ENCODE measurements at places on chromosomes 12 and 14.
A peak's percentile ranks its signal among the peaks of the same experiment; 100 is the strongest.

GRCh38 chr12:5155866-5156265 lies 112.2 kb downstream of the KCNA5 start:
- DNase-seq, result no peak

GRCh38 chr14:21536418-21537089 lies 10.4 kb upstream of the SALL2 start:
- DNase-seq, result no peak

GRCh38 chr14:67140556-67140955 lies 48.7 kb upstream of the GARIN2 start:
- no peak for DNase-seq

DNA sequence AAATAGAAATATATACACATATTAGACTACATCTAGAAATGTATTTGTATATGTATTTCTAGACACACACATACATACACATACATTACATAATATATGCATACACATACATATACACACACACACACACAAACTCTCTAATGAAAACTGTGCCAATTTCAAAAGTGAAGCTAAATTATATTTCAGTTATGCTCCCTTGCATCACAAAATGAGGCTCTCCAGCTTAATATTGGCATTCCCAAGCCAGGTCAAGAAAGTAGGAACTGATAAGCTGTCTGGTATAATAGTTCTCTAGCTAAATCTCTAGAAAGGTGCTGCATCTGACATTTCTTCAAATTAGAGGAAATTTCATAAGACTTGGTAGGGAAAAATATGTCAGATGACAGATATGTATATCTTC lies 56.9 kb downstream of the GARIN6 start:
- DNase-seq, result no peak

- peak; percentile 80 for DNase-seq
These were observed 8.1 kb downstream of the STAC3 start for GRCh38 chr12:57242691-57243454.

GRCh38 chr12:31406345-31406744 lies 80.4 kb upstream of the SINHCAF start:
- DNase-seq, result no peak

GRCh38 chr14:57865066-57865402 lies 858 bp downstream of the SLC35F4 start:
- DNase-seq, result no peak

DNA sequence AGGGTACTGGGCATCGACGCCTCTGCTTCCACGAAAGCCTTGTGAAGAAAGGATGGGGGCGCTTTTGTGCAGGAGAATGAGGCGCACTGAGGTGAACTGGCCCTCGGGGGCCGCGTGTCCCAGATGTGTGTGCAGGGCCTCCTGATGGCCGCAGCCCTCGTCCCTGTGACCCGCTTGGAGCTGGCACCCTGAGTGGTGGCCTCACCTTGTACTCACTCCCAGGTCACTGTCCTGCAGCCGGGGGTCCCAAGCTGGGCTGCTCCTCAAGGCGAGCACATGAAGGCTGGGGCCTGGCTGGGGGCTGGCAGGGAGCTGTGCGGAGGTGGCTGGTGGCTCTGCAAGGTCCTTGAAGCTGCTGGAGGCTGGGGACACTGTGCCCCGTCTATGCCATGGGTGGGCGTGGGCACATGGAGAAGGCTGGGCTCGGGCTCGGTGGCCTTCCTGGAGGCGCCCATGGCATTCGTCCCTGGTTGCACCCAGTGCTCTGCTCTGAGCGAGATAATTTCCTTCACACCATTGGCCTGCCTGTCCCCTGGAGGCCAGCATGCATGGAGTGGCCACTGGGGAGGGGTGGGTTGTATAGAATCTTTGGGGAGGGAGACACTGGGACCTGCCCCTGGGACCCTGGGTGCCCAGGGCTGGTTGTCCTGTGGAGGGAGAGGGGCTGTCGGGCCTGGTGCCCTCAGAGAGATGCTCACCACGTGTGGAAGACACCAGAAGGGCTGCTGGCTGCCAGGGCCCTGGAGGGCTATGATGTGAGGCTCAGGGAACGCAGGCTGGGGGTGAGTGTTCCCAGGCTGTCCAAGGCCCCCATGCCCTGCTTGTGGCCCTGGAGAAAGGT lies 79.3 kb downstream of the TMEM121 start:
- no peak for DNase-seq

- DNase-seq, result no peak
These were observed 77.7 kb downstream of the NTS start for GRCh38 chr12:85951823-85952222.

- DNase-seq, result no peak
These were observed 174.6 kb upstream of the C14orf180 start for GRCh38 chr14:104404922-104405321.

- DNase-seq, result no peak
These were observed 272.9 kb downstream of the EGLN3 start for GRCh38 chr14:33678005-33678404.

GRCh38 chr14:96130391-96130790 lies 74.2 kb upstream of the BDKRB2 start:
- DNase-seq, result no peak

DNA sequence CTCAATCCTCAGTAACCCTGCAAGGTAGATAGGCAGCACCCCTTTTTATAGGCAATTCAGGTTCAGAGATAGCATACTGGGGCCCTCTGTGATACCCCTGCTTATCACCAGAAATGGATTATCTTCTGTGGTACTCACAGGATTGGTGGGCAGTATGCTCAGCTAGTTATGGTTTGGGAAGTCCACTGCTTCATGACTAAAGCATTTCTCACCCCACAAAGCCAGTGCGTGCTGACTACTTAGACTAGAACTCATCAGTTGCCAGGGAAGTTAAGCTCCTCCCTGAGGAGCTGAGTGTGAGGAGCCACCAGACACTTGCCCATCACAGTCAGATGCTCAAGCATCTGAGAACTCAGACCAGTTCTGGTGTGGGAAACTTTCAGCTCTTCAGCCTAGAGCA lies 76.3 kb downstream of the SCAF11 start:
- DNase-seq, result no peak
